ENCODE measurements at places on chromosomes 16 and 17. TPM values are rescaled to one million over a fixed set of nuclear protein-coding genes. Genes with fewer than 3 reads are reported as not detected.

AATK gene
- total RNA-seq, result 0.48 TPM

SLC16A11 gene
- not detected for total RNA-seq

CNEP1R1 gene
- 18.7 TPM for total RNA-seq

KCNG4 gene
- total RNA-seq, result not detected

NAGS gene
- 1.1 TPM for total RNA-seq

MT1G gene
- not detected for total RNA-seq

FBF1 gene
- 11.1 TPM for total RNA-seq

TSNAXIP1 gene
- 0.39 TPM for total RNA-seq

CCL1 gene
- not detected for total RNA-seq

HBQ1 gene
- total RNA-seq, result 6.6 TPM

ZP2 gene
- total RNA-seq, result not detected

NOD2 gene
- total RNA-seq, result not detected

CLEC18B gene
- total RNA-seq, result 0.43 TPM
